ENCODE measurements at places on chromosomes 1 and 21.

DNA sequence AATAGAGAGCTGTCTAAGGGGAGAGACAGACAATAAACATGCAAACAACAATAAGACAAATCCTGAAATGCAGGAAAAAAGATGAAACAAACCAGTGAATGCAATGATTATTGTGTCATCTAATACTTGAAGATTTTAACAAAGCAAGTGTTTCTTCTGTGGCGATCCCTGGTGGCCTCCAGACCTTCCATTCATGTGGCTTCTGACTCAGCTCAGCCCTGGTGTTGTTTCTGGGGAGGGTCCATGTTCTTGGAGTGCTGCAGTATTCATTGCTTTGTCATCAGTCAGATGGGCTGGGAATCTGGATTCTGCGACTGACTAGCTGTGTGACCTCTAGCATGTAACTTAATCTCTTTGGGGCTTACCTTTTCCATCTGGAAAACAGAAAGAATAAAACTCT is 1.5 kb upstream of the C2CD4D start:
- no peak for DNase-seq

DNA sequence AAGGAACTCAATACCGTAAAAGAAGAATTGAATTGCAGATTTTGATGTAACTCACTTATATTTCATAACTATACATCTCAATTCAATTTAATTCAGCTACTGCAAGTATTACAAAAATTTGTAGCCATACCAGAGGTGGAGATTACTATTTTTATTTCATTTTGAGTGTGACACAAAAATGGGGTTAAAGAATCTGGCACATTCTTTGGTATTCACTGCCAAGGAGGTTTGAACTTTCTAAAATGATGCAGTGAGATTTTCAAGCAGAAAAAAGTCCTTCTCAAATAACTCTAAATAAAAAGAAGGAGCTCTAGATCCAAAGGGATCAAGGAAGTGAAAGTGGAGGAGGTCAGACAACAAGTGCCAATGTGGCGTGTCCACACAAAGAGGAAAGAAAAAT is 569.0 kb downstream of the DPYD start:
- DNase-seq, result no peak

GRCh38 chr1:235021815-235022214 is 106.8 kb downstream of the TOMM20 start:
- DNase-seq, result no peak

GRCh38 chr1:229280921-229281320 is 10.0 kb downstream of the RAB4A start:
- no peak for DNase-seq

- DNase-seq, result no peak
These were observed 123.7 kb downstream of the UBR4 start for GRCh38 chr1:19086176-19086875.

GRCh38 chr1:79808816-79809475 is 802.4 kb upstream of the ADGRL4 start:
- DNase-seq, result no peak

- DNase-seq, result no peak
These were observed 88.2 kb downstream of the TIAM1 start for GRCh38 chr21:31255896-31256295.
